ENCODE measurements at places on chromosomes 6 and 20. TPM values are rescaled to one million over a fixed set of nuclear protein-coding genes. Genes with fewer than 3 reads are reported as not detected.

- no peak overlapping the region for H3K27ac ChIP-seq
- no peak overlapping the region for H3K4me3 ChIP-seq
- no peaks in the 10 kb centered on the region for H3K27me3 ChIP-seq
- DNase-seq: no peak
- H3K36me3 ChIP-seq: no peaks in the 10 kb centered on the region
- no peaks in the 10 kb centered on the region for H3K4me1 ChIP-seq
These were observed 27.3 kb downstream of the NR2E1 start for GRCh38 chr6:108193131-108193530.

GRCh38 chr6:121305957-121306607 is 28.2 kb downstream of the TBC1D32 start:
- DNase-seq: peak; percentile 6
- no peaks in the 10 kb centered on the region for H3K36me3 ChIP-seq
- H3K4me3 ChIP-seq: no peak overlapping the region
- no peaks in the 10 kb centered on the region for H3K4me1 ChIP-seq
- no peak overlapping the region for H3K27ac ChIP-seq

MYO6 gene
- 0.94 TPM for total RNA-seq

RNF182 gene
- total RNA-seq: not detected

DNA sequence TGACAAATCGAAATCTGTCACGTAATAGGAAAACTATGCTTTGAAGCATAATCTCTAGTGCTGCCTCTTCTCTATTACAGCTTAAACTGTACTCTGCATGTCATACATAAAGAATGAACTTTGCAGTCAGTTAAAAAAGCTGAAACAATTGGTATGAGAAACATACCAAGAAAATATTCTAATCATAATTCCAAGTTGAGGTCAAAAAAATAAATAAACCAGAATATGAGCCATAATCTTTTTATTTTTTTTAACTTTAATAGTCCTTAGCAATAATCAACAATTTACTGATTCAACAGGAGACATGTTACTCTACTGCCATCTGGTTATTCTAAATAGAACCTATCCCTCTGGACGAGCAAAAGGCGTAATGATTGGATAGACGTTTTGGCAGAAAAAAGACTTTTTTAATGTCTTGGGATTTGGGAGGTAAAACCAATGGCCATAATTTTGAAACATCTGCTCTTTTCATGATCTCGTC is 224.4 kb upstream of the FLRT3 start:
- no peaks in the 10 kb centered on the region for H3K36me3 ChIP-seq
- H3K27ac ChIP-seq: no peak overlapping the region
- H3K27me3 ChIP-seq: no peaks in the 10 kb centered on the region
- DNase-seq: no peak
- no peak overlapping the region for H3K4me3 ChIP-seq
- H3K4me1 ChIP-seq: no peaks in the 10 kb centered on the region

GRCh38 chr6:74152096-74152675 is 456.2 kb downstream of the CD109 start:
- no peak overlapping the region for H3K4me3 ChIP-seq
- H3K36me3 ChIP-seq: no peaks in the 10 kb centered on the region
- H3K4me1 ChIP-seq: no peaks in the 10 kb centered on the region
- no peak overlapping the region for H3K27ac ChIP-seq
- DNase-seq: no peak
- H3K27me3 ChIP-seq: no peaks in the 10 kb centered on the region

- no peak overlapping the region for H3K27ac ChIP-seq
- H3K36me3 ChIP-seq: no peaks in the 10 kb centered on the region
- H3K27me3 ChIP-seq: no peaks in the 10 kb centered on the region
These were observed 242.7 kb downstream of the MYLK4 start for GRCh38 chr6:2508071-2508470.

FOXA2 gene
- not detected for total RNA-seq

RNGTT gene
- total RNA-seq: 15.4 TPM

DNA sequence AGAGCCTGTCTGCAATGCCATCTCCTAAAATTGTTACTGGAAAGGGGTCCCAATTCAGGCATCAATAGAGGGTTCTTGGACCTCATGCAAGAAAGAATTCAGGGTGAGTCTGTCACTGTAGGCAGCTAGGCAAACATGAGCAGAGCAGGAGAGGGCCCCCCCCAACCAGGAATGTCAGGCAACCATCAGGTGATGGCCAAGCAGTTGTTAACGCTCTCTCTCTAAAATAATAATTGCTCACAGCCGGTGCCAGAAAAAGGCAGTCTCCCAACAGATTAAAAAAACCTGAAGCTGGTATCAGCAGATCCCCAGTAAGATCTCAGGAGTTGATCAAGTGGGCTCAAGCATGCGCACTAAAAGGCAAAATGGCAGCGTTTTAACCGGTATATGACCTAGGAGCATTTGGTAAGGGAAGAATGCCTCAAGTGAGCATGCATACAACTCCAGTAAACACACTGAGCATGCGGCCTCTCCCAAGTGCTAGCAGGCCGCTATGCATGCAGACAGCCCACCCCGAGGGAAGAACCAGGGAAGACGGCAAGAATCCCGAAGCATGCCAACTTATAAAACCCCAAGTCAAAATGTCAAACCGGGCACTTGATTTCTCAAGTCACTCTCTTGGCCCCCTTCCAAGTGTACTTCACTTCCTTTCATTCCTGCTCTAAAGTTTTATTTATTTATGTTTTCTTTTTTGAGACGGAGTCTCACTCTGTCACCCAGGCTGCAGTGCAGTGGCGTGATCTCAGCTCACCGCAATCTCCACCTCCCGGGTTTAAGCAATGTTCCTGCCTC is 44.0 kb upstream of the RNGTT start:
- no peaks in the 10 kb centered on the region for H3K36me3 ChIP-seq
- H3K4me3 ChIP-seq: no peak overlapping the region

- no peak for DNase-seq
- no peak overlapping the region for H3K27ac ChIP-seq
These were observed 267.9 kb downstream of the PLCB1 start for GRCh38 chr20:8399947-8400346.

- H3K27ac ChIP-seq: no peak overlapping the region
- H3K4me1 ChIP-seq: no peaks in the 10 kb centered on the region
- H3K27me3 ChIP-seq: no peaks in the 10 kb centered on the region
- no peaks in the 10 kb centered on the region for H3K36me3 ChIP-seq
- DNase-seq: no peak
These were observed 889.1 kb upstream of the MAP3K7 start for GRCh38 chr6:91476000-91476399.

Measured in naive thymus-derived CD4-positive, alpha-beta T cell (primary cell).